GM23338 (cell line): ENCODE measurements at places on chromosomes 13 and 19. TPM values are rescaled to one million over a fixed set of nuclear protein-coding genes. Genes with fewer than 3 reads are reported as not detected.

- DNase-seq: peak; percentile 96
Measured at GRCh38 chr19:5436106-5436947, 18.9 kb upstream of the ZNRF4 start.

DNA sequence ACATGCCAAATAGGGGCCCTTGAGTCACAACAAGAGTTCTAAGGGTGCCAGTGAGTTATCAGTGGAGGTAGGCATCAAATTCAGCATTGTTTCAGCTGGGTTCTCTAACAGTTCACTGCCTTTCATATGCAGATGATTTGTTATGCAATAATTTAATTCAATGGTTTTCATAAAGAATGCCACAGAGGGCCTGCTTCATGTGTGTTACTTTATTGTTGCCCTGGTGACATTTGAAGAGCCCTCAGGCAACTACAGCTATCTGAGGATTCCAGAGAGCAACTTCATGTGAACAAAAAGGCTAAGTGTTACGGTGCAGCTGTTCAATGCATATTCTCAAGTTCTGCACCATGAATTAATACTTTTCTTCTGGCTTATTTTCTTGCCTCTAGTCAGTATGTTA is 43.1 kb upstream of the STARD13 start:
- no peak for DNase-seq

CGB7 gene
- total RNA-seq: 0.97 and 1.0 TPM in 2 replicates

GRCh38 chr19:34397853-34398252 is 6.3 kb upstream of the PDCD2L start:
- DNase-seq: no peak
